ENCODE measurements at places on chromosomes 3 and 15.

DNA sequence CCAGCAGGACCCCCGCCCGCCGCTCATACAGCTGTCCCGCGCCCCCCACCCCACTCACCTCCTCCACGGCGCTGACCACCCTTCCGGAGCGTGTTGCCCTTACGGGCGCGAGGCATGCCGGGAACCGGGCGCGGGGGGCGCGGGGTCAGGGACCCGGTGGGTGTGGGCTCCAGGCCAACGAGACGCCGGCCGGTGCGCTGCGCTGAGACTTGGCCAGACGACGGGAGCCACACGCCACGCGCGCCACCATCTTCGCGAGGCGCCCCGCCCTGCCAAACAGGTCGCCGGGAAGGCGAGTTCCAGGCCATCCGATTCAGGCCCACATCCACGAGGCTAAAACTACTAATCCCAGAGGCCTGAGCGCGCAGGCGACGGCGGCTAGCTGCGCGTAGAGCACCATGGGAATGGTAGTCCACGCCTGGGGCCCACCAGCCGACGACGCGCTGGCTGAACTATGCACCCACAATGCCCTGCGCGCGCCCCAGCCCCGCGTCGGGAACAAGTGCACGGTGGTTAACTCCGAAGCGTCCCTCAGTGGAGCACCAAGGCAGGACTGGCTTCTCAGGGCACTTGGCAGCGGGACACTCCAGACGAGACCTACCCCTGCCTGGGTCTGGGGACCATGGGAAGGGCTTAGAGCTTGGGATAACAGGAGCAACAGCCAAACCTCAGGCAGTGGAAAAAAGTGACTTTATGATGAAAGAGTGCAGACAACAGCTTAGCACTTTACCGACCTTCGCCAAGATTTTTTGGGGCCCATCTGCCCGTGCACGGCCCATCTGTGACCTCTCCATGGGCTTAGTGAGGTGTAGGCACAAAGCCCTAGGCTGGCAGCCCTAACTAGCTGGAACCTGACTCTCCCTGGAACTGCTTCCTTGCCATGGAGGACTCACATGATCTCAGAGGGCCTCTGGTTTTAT is at the start of gene IFRD2:
TSS of gene IFRD2 (minus strand) at position 271 of the 920 bp plus-strand sequence. CDS start at position 116, 155 bp downstream.
- DNase-seq: peak; percentile 95

DNA sequence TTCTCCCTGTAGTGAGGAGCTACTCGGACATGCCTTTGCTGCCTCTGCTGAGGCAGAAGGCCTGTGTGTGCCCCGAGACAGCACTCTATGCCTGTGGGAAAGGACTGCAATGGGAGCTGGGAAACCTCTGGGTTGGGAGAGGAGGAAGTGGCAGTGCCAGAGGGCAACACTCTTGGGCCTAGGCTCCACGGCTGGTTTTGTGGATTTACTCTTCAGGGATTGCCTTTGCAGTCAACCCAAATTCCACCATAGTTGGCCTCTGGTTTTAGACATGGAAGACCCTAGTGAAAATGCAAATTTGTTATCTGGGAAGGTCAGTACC is 46.8 kb downstream of the ITGA11 start:
- DNase-seq: no peak

DNA sequence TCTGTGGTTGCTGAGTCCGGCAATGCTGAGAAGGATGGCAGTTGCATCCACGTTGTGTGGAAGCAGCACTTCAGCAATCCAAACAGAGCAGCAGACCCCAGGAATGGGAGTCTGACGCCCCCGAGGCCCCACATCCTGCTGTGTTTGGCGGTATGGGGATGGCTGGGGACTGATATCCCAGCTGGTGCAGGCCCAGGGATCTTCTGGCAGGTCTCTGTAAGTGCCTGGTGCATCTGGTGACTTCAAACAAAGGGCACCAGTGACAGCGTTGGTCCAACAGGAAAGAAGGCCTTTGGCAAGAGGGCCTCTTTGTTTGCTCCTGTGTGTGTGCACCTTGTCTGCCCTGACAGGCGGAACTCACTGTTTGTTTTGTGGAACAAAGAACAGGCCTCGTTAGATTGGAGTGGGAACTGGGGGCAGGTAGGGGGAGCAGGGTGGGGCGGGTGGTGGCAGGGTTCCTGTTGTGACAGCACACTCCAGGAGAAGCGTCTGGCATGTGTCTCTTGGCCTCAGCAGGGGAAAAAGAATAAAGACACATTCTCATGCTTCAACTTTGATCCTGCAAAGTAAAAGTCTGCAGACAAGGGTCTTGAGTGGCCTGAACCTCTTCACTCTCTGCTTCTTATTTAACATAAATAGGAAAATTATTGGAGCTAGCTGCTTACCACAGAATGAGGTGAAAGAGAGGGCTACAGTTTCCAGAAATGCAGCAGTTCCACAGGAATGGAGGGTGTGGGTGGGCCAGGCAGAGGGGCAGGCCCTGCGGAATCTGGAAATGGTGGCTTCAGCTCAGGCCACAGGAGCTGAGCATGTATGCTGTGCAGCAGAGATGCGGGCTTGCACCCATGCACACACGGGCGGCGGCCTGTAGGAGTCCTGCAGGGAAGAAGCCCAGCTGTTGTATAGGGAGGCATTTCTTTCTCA is 94.5 kb upstream of the MYZAP start:
- no peak for DNase-seq

DNA sequence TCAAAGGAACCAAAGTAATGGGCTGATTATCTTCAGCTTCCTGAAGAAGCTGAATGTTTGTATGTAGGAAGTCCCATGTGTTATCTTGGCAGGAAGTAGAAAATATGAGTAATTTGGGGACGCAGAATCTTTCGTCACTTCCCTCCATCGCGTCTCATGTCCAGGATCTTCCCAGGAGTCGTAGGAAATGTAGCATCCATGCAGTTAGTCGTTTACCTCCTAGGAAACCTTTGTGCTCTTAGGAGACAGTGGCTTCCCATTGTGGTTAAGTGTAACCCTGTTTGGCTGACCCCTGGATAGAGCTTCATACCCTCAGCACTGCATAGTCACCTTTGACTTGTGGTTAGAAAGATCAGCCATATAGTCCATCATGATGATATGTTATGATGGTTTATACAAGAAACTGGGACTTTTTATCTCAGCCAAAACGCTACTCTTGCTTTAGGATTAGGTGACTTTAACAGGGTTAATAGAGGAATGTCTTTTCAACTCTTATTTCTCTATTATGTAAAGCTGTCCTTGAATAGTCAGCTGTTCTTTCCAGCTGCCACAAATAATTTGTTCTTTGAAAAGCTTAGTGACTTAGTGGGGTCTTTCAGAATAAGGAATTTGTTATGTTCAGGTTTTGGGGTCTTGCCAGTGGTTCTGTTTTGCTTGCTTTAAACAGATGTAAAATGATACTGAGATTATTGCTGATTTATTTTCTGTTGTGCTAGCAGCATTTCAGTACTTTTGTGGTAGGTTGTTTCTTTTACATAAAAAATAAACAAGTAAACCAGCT is 92.2 kb downstream of the KLHL25 start:
- DNase-seq: no peak

GRCh38 chr15:90232941-90233386 is 777 bp downstream of the CIB1 start:
- no peak for DNase-seq

GRCh38 chr15:41039121-41039520 is 77.0 kb downstream of the INO80 start:
- no peak for DNase-seq

DNA sequence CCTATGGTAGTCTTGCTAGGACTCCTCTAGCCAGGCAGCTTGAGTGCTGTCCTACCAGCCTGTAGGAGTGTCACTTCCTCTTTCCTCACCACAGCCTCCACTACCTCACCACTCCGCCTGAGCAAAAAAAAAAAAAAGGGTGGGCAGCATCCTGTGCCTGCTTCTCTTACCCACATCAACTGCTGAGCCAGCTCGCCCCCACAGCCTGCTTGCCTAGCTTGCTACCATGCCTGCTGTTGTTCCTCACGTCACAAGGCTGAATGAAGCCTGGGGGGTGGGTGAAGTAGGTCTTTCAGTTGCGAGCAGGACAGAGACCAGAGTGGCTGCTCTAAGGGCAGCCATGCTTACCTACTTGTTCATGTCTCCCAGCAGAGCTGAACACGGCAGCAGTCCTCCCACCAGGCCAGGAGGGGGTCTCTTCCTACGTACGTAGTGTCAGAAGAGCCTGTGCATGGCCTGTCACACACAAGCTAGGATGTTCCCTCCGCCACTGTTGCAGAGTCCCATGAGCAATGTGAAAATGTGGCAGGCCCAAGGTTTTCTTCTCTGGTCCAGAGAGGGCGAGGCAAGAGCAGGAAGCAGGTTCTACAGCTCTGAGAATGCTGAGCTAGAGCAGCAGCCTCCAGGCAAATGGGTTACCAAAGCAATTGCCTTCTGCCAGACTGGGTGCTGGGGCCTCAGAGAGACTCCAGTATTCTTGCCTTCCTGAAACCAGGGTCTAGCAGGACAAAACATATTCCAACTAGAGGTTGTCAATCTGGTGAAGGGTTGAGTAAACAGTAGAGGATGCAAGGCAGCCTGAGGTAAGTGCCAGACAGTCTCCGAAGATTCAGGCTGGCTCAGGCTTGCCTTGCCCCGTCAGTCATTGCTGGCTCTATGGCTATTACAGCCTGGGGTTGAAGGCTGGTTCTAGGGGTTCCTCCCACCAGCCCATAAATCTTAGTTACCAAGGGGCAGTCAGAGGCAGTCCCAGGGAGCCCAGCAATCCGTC is 8.1 kb downstream of the PPM1M start:
- DNase-seq: no peak

DNA sequence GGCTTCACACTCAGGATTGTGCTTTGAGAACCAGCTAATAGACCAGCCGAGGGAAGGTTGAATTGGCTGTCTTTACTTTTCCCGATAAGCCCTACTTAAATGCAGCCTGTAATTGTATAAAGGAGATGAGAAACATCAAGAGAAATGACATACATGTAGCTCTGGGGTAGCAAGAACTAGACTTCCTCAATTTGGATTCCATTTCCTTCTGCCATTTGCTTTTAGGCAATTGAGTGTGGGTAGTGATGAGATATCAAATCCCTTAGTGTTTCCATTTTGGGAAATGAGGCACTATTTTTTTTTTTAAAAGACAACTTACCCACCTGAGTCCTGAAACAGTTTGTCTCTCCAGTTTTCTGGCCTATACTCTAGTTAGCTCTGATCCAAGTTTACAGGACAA is 2.2 kb downstream of the INAFM2 start:
- DNase-seq: no peak

GRCh38 chr3:114132500-114132899 is 46.4 kb downstream of the DRD3 start:
- no peak for DNase-seq

GRCh38 chr3:111884411-111885018 is 25.4 kb downstream of the PHLDB2 start:
- DNase-seq: no peak

- DNase-seq: no peak
These were observed 4.6 kb upstream of the ANKRD63 start for GRCh38 chr15:40287505-40287904.

GRCh38 chr3:161695811-161696210 is 199.2 kb downstream of the OTOL1 start:
- no peak for DNase-seq

- no peak for DNase-seq
These were observed 333.4 kb downstream of the RAP2B start for GRCh38 chr3:153495422-153495821.

- DNase-seq: no peak
These were observed 245.3 kb downstream of the MYRIP start for GRCh38 chr3:40054568-40055222.

DNA sequence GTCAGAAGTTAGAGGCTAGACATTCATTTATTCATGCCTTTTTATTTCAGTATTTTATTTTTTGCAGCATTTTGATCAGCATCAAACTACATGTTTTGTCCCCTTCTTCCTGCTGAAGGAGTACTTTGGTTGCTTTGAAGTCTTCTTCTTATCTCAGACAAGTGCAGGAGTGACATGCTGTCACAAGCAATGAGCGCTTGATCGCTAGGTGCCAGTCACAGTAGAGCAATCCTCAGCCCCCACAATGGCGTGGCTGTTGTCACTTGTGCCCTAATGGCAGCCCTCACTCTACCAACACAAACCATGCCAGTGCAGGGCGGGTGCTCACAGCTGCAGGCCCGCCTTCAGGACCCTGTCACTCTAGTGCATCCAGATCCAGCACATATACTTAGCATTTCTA is 184.6 kb upstream of the FEZF2 start:
- no peak for DNase-seq

DNA sequence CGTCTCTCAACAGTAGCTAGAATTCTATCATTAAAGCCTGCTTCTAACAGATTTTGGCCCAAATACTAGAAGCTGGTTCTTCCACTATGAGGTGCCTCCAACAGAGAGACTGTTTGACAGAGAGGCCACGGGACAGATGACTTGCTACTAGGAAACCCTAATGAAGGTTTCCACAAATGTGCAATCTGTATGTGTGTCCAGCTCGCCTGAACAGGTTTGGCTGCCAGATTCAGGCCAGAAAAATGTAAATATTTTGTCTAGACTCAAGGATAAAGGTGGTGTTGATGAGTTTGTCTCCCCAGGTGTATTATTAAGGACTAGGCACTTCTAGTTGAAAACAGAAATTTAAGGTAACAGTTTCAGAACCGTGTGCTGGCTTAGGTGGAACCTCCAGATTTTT is 91.6 kb upstream of the TRIM42 start:
- DNase-seq: no peak

DNA sequence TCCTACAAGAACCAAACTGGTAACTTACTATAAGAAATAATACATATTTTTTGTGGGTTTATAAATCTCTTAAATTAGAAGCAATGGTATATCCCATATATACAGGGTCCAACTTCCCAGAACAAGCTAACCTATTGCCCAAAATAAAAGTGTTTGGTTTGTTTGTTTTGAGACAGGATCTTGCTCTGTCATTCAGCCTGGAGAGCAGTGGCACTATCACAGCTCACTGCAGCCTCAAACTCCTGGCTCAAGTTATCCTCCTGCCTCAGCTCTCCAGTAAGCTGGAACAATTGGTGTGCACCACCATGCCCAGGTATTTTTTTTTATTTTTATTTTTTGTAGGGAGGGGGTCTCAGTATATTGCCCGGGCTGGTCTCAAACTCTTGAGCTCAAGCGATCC is 135.4 kb downstream of the TFDP2 start:
- DNase-seq: no peak

- DNase-seq: peak; percentile 60
These were observed 64.9 kb upstream of the POLG start for GRCh38 chr15:89399238-89400115.

- DNase-seq: no peak
These were observed 991.1 kb downstream of the GBE1 start for GRCh38 chr3:80770106-80771074.

GRCh38 chr3:156543043-156543555 is 11.8 kb downstream of the SSR3 start:
- no peak for DNase-seq

- DNase-seq: no peak
These were observed 449.3 kb downstream of the ROBO2 start for GRCh38 chr3:77489216-77489615.

GRCh38 chr15:66369773-66370651 is 13.5 kb upstream of the TIPIN start:
- DNase-seq: no peak

- DNase-seq: peak; percentile 39
These were observed 54.1 kb downstream of the LEO1 start for GRCh38 chr15:51917493-51917892.

DNA sequence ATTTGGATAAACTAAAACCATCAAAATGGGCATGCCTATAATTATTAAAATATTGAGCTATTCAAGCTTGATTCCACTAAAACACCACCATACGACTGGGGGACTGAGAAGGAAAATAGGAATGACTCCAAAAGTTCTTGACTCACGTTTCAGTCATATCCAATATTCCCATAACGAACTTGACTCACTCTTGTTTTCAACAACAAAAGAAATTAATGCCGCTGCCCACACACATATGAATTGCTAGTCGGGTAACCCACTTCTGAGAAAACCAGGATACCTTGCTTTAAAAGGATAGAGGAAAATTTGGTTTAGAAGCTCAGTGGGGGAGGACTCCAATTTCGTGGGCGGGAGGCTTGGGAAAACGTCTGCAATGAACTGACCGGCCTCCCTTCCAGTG is 5.2 kb downstream of the HTR3C start:
- DNase-seq: no peak
